A549 treated with CpdA at 1 μM for 4 hours (cell line): ENCODE measurements at places on chromosomes 7 and 10. TPM values are rescaled to one million over a fixed set of nuclear protein-coding genes. Genes with fewer than 3 reads are reported as not detected.

The GPRIN2 gene
- 20.8 to 34.6 TPM (median 26.3 TPM) in 5 replicates for total RNA-seq

The PRDX3 gene
- total RNA-seq = 276 to 336 TPM (median 325 TPM) in 5 replicates

The CPA1 gene
- total RNA-seq = not detected in 5 replicates

The ADIRF gene
- 0.16 to 0.49 TPM in 2 of 5 replicates, not detected in the others for total RNA-seq

The DENND2A gene
- 0.22 to 1.3 TPM (median 0.30 TPM) in 5 replicates for total RNA-seq

The PPP1R17 gene
- not detected in 5 replicates for total RNA-seq

The GOT1 gene
- 34.3 to 41.7 TPM (median 38.9 TPM) in 5 replicates for total RNA-seq

The ASIC3 gene
- 7.6 to 12.8 TPM (median 10.2 TPM) in 5 replicates for total RNA-seq
